ENCODE measurements at places on chromosomes 3 and 15.

DNA sequence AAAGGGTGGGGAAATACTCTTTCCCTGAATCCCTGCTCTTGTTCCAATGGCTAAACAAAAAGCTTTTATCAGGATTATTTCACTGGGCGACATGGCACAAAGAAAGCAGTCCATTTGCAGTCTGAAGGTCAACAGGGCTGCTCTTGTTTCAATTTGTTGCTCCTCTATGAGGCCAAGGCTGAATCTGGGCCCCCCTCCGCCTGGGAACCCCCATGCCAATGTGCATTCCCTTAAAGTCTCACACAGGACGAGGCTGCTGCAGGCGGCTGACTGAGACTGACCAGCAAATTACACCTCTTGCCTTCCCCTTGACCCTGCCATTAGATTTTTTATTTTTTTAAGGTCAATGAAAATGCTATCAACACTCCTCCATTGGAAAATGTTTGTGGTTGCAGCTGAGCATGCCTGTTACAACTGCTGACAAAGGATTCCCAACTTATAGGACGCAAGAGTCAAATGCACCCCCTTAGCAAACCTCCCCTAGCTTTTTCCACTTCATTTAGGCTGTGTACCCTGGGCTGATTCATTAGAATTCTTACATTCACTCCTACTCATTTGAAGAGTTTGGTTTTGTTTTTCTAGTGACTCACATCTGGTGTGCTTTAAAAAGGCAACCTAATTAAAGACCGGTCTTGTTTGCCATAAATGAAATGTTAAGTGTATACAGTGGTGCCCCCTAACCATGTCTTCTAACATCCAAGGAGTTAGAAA lies 60.8 kb upstream of the ARHGEF3 start:
- no peak for DNase-seq

DNA sequence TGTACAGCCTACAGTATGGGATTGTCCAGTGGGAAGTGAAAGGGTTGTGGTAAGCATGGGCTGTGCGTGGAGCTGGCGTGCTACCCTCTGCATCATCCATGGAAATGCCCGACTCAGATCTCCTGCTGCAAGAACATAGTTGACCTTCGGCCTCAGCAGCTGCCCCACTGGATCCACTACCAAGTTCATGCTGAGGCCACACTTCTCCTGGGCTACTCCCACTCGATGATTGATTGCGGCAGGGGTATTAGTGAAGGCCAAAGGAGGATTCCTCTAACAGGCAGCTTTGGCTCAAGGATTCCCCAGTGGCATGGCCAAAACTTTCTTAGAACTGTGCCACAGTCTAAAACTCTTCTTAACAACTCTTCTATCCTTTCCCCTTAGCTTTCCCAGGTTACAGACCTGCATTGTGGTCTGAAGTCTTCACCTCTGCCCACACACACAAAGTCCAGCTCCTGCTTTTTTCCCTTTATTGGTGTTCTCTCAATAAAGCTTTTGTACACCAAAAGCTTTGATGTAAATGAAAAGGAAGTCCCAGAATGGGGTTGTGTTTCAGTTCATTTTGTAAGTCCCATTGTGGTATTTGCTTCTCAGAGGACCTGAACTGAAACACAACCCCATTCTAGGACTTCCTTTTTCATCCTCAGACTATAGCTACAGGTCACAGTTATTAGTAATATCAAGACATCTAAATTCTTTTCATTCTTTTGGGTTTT lies 4.9 kb upstream of the TBC1D5 start:
- DNase-seq = no peak

DNA sequence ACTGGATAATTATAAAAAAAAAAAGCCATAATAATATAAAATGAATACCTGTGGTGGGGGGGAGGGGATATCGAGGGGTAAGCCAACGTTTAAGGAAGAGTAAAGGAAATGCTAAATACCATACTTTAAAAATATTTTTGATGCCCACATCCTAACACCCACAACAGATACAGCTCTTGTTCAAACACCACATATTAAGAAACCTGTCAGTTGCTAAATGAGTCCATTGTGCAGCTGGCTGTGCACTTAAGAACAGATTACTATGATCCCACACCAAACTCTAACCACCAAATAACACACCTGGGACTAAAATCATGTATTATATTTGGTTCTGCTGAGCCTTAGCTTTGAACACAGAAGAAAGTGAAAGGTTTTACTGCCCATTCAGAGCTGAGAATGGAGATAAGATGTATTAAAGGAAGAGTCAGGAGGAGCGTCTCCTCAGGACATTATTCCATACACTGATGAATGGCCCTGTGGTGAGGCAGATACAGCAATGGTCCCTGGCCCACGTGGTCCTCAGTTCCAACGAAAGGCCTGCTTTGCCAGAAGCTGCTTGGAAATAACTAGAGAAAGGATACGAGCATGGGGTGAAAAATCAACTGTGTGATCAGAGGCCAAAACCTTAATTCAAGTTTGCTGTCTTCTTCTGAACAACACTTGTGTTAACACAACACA lies 515.4 kb downstream of the FOXP1 start:
- no peak for DNase-seq

DNA sequence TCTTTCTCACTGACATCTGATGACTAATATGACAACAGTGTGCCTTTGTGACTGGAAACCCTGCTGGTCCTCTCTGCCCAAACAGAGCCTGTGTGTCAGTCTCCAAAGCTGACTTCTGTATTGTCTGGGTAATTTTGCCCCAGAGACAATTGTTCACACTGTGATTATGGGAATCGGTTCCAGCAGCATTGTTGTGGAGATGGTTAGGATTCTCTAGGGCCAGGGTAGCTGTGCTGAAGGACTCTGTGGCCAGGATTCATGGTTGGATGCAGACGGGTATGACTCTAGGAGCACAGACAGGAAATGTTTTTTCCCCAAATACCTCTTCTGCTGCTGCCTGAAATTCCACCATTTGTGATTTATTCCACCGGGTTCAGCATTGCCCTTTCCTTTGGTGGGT lies 57.5 kb upstream of the ITGA11 start:
- DNase-seq = no peak

- no peak for DNase-seq
Observed at GRCh38 chr3:11464356-11464755, 179.4 kb downstream of the VGLL4 start.

GRCh38 chr3:127234778-127235177 lies 41.8 kb downstream of the PRR23E start:
- no peak for DNase-seq

GRCh38 chr3:167870759-167871158 lies 135.2 kb downstream of the SERPINI1 start:
- no peak for DNase-seq

DNA sequence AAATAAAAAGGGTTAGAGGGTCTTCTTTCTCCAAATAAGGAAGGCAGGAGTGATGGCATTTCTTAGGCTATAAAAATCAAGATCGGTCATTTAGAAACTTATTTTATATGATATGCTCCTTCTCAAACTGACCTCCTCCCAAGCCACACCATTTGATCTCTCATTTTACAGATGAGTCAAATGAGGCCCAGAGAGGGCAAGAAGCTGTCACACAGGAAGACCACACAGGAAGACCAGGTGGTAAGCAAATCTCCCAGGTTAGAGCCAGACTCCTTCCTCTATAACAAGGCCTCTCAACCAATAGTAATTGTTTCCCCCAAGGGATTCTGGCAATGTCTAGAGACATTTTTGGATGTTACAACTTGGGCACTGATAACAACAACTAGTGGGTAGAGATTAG lies 13.8 kb downstream of the TLE3 start:
- DNase-seq = no peak

DNA sequence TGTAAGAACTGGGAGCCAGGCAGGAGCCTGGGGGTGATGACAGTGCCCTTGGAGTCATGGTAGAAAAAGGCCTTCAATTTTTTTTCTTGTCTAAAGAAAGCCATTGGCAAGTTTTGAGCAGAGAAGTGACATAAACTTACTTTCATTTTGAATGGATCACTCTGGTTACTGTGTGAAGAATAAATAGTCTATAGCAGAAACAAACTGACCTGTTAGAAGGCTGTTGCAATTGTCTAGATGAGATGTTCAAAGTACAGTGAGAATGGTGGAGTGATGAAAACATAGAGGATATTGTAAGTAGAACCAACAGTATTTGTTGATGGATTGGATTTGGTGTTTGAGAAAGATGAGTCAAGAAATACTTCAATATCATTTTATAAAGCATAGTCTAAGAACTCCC lies 439.9 kb downstream of the TBL1XR1 start:
- DNase-seq = no peak

GRCh38 chr15:29034593-29035335 lies 149.0 kb downstream of the APBA2 start:
- no peak for DNase-seq
